ENCODE measurements at places on chromosomes 11 and 22. TPM values are rescaled to one million over a fixed set of nuclear protein-coding genes. Genes with fewer than 3 reads are reported as not detected.

CCDC89 gene
- total RNA-seq, result not detected

RTN4R gene
- total RNA-seq, result 2.7 TPM

- DNase-seq, result no peak
These were observed 32.5 kb downstream of the PDE3B start for GRCh38 chr11:14676068-14676467.

- no peak for DNase-seq
These were observed 307.2 kb upstream of the CTSC start for GRCh38 chr11:88644724-88645123.

GRCh38 chr11:64894070-64894811 is 15.8 kb upstream of the EHD1 start:
- DNase-seq, result peak; percentile 52

- peak; percentile 11 for DNase-seq
These were observed 30.8 kb downstream of the RSPH14 start for GRCh38 chr22:23110922-23111527.

GRCh38 chr11:121483805-121484480 is 31.2 kb upstream of the SORL1-AS1 start:
- DNase-seq, result no peak

DNA sequence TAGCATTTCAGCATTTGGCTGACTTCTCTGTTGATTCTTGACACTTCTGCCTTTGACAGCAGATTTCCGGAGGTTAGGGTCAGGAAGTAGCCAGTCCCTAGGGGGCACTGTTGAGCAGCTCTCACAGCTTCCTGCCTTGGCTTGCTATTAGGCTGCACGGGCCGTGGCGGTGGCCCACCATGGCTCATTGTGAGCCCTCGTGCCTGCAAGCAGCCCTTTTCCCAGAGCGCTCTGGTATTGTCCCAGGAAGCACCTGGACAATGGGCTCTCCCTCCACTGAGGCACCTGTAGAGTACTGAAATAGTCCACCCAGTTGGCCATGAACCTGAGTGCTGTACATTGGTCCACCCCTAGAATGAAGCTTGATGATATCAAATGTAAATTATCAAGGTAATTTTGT is 100.2 kb upstream of the GAL start:
- peak; percentile 20 for DNase-seq

DNA sequence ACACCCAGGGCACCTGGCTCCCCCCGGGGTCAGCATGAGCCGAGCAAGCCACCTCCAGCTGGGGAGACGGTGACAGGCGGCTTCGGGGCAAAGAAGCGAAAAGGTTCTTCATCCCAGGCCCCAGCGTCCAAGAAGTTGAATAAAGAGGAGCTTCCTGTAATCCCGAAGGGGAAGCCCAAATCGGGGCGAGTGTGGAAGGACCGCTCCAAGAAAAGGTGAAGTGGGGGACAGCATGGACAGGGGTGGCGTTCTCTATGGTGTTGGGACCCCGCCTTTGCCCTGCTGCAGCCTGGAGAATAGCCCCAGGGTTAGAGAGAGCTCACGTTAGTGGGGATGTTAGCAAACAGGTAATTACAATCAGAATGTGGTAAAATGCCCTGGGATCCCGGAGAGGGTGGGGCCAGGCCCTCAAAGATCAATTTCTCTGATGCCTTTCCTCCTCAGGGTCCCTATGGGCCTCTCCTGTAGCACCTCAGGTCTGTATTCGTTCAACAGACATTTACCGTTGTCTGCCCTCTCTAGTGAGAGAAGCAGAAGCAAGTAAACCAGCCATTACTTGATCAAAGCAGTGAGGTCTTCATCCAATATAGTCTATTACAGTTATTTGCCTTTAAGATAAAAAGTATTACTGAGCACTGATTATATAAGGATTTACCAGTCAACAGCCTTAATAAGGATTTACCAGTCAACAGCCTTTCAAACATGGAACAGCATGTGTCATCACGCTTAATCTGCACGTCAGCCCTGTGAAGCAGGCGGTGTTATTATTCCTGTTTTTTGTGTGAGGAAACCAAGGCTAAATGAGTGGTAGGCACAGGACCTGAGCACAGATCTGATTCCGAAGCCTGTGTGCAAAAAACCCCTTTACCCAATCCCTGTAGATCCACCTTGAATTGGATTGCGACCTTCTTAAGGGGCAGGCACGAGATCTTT is 1.0 kb downstream of the CCDC86 start:
- DNase-seq, result no peak

DNA sequence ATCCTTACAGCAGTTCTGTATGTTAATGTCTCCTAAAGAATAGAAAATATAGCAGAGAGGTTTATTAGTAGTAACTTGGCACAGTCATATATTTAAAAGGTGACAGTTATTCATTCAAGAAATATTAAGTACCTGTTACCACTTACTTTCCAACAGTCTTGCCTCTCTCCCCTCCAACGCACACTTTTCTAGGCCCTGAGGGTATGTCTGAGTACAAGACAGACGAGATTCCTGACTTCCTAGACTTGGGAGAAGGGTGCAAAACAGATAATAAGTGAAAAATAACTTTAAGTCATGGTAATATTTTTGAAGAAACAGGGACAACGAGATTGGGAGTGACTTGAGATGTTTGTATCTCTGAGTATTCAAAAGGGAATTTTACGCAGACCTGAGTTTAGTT is 1.6 kb downstream of the EIF3L start:
- no peak for DNase-seq

DNA sequence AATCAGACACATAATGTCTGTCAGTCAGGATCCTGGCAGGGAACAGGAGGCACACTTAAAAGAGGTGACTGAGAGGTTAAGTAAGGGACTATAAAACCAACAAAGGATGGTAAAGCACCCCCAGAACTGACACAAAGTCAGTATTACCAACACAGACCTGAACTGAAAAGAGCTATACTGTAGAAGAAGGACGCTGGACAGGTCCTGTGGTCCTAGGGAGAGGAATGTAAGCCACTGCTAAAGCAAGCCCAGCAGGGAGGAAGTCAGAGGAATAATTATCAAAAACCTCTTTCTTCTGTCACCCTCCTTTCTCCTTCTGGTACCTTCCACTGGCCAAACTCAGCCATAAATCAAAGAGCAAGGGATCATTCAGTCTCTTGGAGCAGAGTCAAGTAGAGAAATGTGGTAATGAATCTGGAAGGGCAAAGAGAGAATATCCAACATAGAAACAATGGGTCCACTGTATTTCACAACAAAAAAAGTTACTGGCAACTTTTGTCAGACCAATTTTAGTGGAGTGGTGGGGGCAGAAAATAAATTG is 33.4 kb upstream of the ANGPTL5 start:
- DNase-seq, result no peak
